HepG2 (cell line): ENCODE measurements at places on chromosomes 16 and 17. TPM values are rescaled to one million over a fixed set of nuclear protein-coding genes. Genes with fewer than 3 reads are reported as not detected.

The PTX4 gene
- 0.04 TPM in 1 of 2 replicates, not detected in the other for polyA plus RNA-seq

- no peak for DNase-seq
These were observed 2.8 kb upstream of the NXPH3 start for GRCh38 chr17:49572806-49573420.

GRCh38 chr17:38969281-38969680, 2.1 kb upstream of the FBXO47 start:
- no peak for DNase-seq

GRCh38 chr16:78479723-78480122, 380.3 kb downstream of the WWOX start:
- DNase-seq, result no peak

DNA sequence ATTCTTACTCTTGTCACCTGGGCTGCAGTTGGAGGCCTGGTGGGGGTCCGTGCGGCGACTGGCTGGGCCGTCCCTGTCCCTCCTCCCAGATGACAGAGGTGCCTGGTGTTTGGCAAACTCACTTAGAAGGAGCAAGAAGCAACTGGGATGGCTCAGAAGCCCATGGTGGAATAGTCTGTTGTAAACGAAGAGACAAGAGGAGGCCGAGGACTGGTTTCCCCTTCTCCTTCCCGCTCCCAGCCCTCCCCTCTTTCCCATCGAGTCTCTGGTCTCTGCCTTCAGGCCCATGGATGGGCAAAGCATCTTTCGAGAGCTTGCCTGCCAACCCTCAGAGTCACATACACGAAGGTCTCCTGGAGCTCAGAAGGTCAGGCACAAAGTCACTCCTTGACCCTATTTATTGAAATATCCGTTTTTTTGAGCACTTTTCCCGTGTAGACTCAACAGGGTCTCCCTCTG, 364.4 kb downstream of the SEC14L1 start:
- no peak for DNase-seq

DNA sequence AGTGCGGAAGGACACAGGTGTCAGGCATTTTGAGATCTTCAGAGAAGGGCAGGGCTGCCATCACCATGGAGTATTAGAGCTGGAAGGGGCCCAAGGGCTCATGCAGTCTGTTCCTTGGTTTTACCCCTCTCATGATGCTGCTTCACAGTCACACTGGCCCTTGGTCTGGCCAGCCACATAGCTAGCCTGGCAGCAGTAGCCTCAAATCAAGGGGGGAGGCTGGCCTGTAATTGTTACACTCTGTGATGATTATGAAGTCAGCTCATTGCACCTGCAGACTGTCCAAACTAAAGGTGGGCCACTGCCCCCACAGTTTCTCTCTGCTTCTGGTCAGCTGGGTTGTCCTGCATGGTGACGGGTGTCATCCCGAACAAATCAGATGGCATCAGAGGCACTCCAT, at the start of gene FNDC8:
Gene FNDC8, plus strand, starts transcription at position 301 of the 400 bp plus-strand sequence. Its CDS starts 79 bp downstream, at position 380.
- DNase-seq, result no peak
